Sigmoid colon (tissue), 7 donors: ENCODE measurements at places on chromosomes 2 and 18. TPM values are rescaled to one million over a fixed set of nuclear protein-coding genes. Genes with fewer than 3 reads are reported as not detected.

DNA sequence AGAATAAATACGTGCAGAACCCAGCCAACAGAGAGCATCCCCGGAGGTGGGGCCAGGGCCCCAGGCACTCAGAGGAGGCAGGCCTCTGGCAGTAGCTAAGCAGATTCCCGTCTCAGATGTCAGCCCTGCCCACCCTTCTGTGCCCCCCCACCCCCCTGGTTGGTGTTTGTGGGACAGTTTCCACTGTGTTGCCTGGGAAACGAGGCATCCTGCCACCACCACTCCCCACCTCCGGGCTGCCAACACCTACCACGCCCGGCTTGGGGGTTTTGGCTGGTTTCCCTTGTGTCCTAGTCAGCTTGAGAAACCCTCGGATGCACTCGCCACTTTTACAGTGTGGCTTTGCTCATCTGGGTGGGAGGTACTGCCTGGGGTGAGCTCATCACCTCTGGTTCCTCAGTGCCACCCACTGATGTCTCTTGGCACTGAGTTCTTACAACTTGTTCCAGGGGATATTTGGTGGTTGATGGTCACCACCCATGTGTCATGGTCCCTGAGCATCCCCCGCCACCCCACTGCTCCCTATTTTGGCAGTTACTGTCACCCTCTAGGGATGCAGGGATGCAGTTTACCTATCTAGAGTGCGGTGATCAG, 72.4 kb upstream of the YWHAQ start:
- DNase-seq, result no peak

PNKD gene
- 95.1 TPM for total RNA-seq

REG1B gene
- not detected for total RNA-seq

ATP8B1 gene
- total RNA-seq, result 14.9 TPM

- DNase-seq, result no peak
Measured at GRCh38 chr2:228869636-228870264, 401.3 kb downstream of the PID1 start.

- DNase-seq, result no peak
Measured at GRCh38 chr2:133838642-133839365, 270.5 kb upstream of the NCKAP5 start.

FBXO36 gene
- total RNA-seq, result 2.9 TPM

GRCh38 chr2:218482651-218483050, 63.7 kb downstream of the VIL1 start:
- no peak for DNase-seq
